Retina (tissue), 1 donor: ENCODE measurements at places on chromosomes 3 and 15.

GRCh38 chr3:164406281-164406680 lies 672.0 kb downstream of the SI start:
- DNase-seq, result no peak

DNA sequence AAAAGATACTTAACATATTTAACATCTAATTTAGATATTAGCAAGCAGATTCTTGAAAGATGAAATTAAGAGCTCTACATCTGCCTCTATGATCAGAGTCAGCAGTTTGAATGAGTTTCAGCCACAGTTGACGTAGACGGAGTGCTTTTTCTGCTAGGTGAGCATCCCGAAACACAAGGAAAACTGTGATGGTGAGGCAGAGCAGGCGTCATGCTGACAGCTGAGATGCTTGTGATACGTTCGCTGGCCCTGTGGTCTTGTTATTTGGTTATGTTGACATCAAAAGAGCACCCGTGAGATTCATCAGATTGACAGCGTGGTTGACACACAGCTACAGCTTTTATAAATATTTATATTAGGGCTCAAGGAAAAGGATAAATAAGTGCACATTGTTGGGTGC lies 19.6 kb upstream of the GOLGA8B start:
- no peak for DNase-seq

DNA sequence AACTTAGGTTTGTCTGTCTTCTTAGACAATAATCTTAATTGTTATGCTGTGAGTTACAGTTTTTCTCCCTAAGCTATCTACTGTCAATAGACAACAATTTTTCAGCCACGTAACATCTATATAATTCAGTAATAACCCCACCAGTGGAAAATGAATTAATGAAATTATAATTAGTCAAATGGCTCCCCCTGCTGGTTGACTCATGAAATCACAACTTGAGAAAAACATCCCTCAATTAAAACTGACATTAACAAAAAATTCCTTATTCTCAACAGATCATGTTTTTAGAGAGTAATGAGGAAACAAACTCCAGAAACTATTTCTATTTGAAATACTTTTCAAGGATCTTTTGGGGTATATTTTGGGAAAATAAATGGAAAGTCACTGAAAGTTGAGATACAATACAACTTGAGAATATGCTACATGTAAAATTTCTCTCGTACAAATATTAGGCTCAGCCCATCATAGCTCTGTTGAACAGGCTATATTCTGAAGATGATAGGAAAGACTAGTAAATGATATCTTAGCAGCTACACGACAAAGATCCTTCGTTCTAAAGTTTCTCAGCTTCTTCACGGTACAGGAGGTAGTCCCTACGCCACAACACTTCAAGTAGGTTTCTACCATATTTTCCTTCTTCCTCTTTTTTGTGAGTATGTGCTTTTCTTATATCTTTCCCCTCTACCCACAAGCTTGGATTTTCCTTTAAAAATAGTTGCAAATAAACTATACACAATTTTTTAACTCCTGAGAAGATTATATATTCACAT lies 20.7 kb downstream of the PPP1R2 start:
- peak; percentile 18 for DNase-seq

DNA sequence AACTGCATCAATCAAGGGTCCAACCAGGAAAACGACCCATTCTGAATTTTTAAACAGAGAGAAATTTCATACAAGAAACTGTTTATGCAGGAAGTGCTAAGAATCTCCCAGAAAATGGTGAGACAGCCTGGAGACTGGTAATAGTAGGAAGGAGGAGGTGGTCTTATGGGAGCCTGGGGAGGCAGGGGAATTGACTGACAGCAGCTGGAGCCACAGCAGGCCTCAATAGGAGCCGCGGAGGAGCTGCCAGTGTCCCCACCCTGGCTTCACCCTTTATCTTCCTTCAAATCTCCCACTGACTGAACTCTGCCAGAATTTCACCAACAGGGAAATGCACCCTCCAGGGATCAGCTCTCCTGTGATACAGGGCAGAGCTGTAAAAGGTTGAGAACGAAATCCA lies 7.5 kb upstream of the C3orf80 start:
- no peak for DNase-seq

DNA sequence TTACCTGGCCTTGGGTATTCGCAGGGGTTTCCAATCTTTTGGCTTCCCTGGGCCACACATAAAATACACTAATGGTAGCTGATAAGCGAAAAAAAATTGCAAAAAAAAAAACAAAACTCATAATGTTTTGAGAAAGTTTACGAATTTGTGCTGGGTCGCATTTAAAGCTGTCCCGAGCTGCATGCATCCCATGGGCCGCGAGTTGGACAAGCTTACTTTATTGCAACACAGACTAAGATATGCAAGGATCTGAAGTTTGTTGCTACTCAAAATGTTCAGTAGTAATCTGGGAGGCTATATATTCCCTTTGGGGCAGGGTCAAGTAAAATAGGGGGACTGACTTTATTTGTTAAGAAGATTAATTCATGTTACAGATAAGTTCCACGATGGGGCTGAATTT lies 247.9 kb downstream of the CD47 start:
- no peak for DNase-seq

DNA sequence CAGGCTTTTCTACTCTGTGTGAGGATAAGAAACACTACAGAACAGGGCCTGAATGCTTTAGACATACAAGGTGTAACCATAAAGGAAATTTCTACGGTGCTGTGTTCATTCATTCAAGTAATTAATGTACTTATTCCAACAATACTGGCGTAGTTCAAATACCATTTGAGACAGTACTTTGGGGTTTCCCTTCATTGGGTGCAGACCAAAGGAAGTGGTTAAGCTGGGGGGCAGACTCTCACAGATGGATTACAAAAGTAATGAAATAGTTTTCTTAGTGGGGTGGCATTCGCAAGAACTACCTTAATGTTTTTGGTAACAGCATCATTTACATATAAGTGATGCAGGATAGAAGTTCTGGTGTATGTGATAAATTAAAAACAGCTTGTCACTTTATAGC lies 65.9 kb downstream of the BTD start:
- no peak for DNase-seq

GRCh38 chr3:39139442-39139841 lies 13.9 kb downstream of the CSRNP1 start:
- no peak for DNase-seq

- peak; percentile 21 for DNase-seq
Measured at GRCh38 chr3:183394150-183394549, 34.3 kb downstream of the MCF2L2 start.

DNA sequence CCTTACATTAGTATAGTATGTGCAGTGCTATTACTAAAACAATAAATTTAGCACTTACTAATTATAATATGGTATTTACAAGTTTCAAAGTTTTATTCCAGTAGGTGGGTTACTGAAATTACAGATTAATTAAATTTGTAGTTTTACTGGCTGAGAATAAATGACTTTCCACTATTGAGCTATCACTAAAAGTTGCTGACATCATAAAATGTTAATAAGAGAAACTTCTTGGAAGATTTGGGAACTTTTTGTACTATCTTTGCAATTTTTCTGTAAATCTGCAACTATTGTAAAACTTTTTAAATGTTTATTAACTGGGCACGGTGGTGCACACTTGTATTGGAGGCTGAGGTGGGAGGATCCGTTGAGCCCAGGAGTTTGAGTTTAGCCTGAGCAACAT lies 247.7 kb downstream of the UBE2E2 start:
- DNase-seq, result no peak

DNA sequence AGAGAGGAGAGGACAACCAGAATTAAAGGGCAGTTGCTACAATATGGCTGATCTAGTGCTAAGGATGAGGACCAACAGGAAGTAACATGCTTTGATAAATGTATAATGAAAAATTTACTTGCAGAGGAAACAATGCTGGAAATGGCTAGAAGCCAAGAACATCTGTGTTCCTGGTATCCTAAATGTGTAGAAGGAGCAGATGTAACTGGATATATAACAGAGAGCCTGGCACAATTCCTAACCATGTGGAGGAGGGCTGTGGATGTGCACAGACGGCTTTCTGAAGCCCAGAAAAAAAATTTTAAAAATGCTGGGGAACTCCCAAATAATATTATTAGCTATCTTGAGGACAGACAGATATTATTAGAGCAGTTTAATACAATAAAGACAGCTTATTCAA lies 159.4 kb upstream of the GBE1 start:
- no peak for DNase-seq

GRCh38 chr3:3296979-3297381 lies 117.5 kb upstream of the CRBN start:
- DNase-seq, result peak; percentile 76

- DNase-seq, result no peak
Measured at GRCh38 chr3:159263750-159264553, 462.1 kb downstream of the MFSD1 start.

GRCh38 chr3:140258222-140258724 lies 323.3 kb downstream of the CLSTN2 start:
- no peak for DNase-seq

DNA sequence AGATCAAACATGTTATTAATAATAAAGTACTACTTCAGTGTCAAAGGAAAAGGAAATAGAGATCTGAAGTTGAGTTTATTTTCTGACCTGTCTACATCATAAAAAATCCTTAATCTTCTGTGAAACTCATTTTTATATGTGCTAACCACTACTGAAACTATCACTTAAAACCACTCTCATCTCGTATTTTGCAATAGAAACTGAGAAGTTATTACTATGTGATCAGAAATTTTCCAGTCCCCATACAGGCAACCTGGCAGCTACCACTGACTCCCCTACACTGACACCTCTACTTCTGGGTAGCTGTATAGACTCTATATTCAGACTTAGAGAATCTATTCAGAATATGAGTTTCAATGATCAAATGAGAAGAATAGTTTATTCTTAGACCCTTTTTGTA lies 8.3 kb downstream of the HDGFL3 start:
- no peak for DNase-seq

DNA sequence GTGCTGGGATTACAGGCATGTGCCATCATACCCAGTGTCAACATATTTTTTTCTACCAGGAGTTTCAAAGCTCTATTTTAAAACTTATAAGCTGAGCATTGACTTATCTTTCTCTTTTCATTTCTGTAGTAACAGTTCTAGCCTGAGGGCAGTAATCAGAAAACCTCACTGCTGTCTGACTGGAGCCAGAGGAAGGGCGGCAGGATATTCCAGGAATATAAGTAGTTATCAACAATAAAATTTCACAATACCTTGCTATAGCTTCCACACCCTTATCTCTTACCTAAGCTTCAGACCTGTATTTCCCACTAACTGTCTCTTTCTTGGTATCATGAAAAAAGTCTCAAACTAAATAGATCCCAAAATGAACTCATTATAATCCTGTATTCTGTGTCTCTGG lies 5.1 kb upstream of the NEDD4 start:
- DNase-seq, result no peak

- DNase-seq, result no peak
Measured at GRCh38 chr3:61666615-61667330, 105.4 kb downstream of the PTPRG start.

- DNase-seq, result no peak
Measured at GRCh38 chr3:186466391-186466974, 77.7 kb downstream of the CRYGS start.

GRCh38 chr15:90869140-90869541 lies 753 bp downstream of the FURIN start:
- DNase-seq, result no peak

DNA sequence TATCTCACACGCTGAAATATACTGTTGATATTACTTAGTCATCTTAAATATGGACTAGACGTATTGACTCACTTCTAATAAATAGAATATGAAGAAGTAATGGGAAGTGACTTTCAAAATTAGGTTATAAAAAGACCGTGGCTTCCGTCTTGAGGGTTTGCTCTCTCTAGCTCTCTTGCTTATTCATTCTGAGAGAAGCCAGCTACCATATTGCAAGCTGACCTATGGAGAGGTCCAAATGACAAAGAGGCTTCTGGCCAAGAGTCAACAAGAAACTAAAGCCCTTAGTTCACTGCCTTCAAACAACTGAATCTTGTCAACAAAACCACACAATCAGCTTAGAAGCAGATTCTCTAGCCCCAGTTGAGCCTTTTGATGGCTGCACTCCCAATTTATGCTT lies 46.1 kb downstream of the SLC9C1 start:
- no peak for DNase-seq

DNA sequence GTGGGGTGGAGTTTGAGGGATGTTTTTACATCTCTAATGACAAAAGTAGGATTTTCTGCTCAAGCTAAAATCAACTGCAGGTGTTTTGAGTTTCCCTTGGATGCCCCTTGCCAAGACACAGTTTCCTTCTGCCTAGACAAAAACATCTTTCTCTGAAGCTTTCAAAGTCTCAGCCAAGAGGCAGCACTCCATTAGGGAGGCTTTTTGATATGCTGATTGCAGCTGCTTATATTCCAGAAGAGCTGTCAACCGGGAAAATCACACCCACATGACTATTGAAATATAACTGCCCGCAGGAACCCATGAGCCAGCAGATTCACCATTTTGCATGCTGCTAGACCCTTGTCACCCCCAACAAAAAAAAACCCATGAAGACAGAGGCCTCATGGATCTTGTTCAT lies 27.5 kb upstream of the ZNF148 start:
- DNase-seq, result no peak

DNA sequence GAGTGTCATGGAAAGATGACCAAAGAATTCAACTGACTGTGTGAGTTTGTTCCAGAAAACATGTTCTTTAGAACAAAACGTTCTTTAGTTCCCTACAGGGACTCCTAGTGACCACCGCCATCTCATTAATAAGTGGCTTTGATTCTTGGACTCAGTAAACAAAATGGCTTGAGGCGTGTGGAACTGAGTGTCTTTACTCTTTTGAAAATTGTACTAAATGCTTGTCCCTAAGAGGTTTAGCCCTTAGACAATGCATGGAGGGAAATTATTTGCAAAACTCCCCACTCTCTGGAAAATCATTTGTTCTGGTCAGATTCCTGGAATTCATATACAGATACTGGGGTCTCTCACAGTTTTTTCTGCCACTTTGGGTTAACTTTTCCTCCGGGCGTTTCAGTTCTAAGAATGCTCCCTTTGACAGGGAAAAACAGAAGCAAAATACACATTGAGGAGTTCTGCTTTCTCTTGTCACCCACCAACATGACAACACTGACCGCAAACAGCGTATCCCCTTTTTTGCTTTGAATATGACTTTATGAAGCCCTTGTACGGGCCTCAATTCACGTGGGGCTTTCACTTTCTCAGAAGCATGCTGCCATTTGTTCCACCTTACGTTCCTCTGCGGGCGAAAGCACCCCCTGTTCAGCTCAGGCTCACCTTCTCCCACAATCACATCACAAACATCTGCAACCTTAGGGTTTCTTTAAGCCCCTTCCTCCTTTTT lies 15.3 kb upstream of the NRROS start:
- DNase-seq, result no peak

GRCh38 chr3:71241981-71242560 lies 341.5 kb downstream of the FOXP1 start:
- no peak for DNase-seq
